ENCODE measurements at places on chromosomes 16 and 17. TPM values are rescaled to one million over a fixed set of nuclear protein-coding genes. Genes with fewer than 3 reads are reported as not detected.

The PRSS33 gene
- total RNA-seq: not detected

The ADAD2 gene
- 1.6 TPM for total RNA-seq

The HS3ST2 gene
- total RNA-seq: 4.5 TPM

- no peak for DNase-seq
These were observed 123.3 kb downstream of the CDH13 start for GRCh38 chr16:82750068-82750467.

- no peak for DNase-seq
These were observed 47.6 kb downstream of the HSD17B2 start for GRCh38 chr16:82082543-82083244.

DNA sequence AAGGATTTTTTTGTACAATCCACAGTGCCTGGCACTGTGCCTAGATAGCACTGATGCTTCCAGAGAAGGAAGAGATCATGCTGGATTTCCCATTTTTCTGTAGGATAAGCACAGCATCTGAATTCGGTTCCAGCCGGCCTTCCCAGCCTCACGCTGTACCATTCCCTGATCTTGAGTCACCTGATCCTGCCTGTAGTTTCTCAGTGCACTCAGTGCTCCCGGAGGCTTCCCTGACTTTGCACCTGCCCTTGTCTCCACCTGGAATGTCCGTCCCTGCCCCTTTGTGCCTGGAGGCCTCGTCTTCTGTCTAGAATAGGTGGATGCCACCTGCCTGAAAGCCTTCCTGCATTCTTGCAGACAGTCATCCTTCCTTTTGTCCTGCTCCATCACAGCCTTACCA is 179.9 kb downstream of the CCDC182 start:
- no peak for DNase-seq

GRCh38 chr16:57354311-57354710 is 4.3 kb upstream of the CCL22 start:
- no peak for DNase-seq

- DNase-seq: no peak
These were observed 2.3 kb downstream of the DNASE1 start for GRCh38 chr16:3656491-3657468.

GRCh38 chr16:48408688-48409087 is 23.5 kb upstream of the SIAH1 start:
- no peak for DNase-seq

- no peak for DNase-seq
These were observed 89.3 kb downstream of the VMP1 start for GRCh38 chr17:59796785-59797205.

DNA sequence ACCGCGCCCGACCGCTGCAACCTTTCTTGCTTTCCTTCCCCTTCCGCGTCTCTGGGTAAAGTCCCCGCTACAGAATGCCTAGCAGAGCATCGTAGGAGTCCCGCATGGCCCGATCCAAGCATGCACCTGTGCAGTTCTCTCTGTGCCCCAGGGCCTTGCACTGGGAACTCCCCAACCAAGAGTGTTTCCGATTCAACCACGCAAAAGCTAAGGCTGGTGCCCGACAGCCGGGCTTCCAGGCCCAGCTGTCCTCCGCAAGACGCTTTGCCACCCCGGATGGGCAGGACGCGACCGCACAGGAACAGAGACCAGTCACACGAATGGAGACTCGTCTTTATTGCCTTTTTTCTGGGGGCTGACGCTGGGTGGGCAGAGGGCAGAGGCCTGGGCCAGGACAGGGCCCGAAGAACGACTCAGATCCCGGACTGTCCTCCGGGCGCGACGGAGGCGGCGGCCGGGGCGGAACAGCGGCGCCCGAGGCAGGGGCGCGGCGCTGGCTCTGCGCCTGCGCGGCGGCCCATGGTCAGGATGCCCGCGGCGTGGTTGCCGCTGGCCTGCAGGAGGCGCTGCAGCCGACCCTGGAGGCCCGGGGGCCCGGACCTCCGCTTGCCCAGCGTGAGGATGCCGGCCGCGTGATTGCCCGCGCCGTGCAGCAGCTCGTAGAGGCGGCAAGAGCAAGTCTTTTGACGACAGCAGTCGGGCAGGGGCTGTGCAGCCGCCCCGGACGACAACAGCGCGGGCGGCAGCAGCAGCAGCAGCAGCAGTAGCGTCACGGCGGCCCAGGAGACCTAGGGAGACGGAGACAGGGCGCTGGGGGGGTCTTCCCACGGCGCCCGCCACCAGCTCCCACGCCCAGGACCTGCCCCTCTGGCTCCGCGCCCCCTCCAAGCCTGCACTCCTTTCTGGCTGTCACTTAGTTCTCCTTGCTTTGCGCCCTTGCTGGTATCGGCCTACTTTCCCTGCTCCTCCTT is 1.2 kb downstream of the HCRT start:
- DNase-seq: no peak

- no peak for DNase-seq
These were observed 44.8 kb downstream of the HSD17B2 start for GRCh38 chr16:82079892-82080291.

- no peak for DNase-seq
These were observed 14.9 kb downstream of the NAGPA start for GRCh38 chr16:5018793-5019192.

DNA sequence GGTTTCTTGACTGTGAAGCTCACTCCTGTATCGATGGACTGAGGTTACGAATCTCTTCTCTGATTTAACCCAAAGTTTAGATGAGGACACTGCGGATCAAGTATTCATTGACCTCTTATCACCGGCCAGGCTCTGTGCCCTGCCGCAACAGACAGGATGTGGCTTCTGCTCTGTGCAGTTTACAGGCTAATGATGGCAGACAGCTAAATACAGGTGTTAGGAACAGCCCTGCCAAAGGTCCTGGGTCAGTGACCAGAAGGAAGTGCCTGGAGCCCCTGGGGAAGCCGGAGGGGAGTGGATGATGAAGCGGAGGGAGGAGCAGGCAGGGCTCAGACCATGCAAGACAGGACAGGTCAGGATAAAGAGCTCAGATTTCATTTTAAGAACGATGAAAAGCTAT is 44.4 kb downstream of the HAPSTR1 start:
- DNase-seq: no peak

DNA sequence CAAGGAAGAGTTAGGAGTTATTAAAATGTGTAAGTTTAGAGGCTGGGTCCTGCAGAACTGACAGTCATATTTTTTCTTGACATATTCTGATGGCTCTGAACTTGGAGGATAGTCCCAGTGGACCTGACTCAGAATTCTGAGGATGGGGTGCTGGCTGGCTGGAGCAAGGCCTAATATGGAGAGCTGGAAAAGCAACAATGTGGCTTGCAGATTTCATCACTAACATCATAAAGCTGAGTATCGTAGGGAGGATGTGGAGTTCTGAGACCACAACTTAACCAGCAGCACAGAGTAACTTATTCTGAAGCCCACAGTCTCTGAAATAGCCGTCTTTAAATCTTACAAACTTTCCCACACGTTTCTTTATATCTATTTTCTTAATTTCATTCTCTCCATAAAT is 2.3 kb downstream of the KRTAP1-5 start:
- DNase-seq: no peak

- DNase-seq: no peak
These were observed 3.8 kb upstream of the TAC4 start for GRCh38 chr17:49851387-49852291.

DNA sequence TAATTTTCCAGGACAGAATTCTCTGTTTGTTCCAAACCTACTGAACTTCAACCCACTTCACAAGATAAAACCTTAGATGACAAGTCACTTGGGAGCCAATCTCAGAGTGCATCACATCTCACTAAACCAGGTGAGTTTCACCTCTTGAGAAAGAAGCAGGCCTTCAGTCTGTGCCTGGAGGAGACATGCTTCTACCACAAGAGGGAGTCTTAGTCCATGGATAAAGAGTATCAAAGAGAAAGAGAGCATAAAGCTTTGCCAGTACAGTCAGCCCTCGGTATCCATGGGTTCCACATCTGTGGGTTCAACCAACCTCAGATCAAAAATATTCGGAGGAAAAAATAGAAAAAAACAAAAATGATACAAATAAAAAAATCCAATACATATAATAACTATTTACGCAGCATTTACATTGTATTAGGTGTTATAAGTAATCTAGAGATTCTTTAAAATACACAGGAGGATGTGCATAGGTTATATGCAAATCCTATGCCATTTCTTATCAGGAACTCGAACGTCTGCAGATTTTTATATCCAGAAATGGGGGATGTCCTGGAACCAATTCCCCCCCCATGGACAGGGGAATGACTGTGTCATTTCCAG is 37.7 kb downstream of the DUSP14 start:
- DNase-seq: peak; percentile 40

- DNase-seq: no peak
These were observed 22.2 kb downstream of the GGA3 start for GRCh38 chr17:75239214-75239613.
